Caki2 (cell line): ENCODE measurements at places on chromosomes 3 and 15. TPM values are rescaled to one million over a fixed set of nuclear protein-coding genes. Genes with fewer than 3 reads are reported as not detected.
A peak's percentile ranks its signal among the peaks of the same experiment; 100 is the strongest.

DNA sequence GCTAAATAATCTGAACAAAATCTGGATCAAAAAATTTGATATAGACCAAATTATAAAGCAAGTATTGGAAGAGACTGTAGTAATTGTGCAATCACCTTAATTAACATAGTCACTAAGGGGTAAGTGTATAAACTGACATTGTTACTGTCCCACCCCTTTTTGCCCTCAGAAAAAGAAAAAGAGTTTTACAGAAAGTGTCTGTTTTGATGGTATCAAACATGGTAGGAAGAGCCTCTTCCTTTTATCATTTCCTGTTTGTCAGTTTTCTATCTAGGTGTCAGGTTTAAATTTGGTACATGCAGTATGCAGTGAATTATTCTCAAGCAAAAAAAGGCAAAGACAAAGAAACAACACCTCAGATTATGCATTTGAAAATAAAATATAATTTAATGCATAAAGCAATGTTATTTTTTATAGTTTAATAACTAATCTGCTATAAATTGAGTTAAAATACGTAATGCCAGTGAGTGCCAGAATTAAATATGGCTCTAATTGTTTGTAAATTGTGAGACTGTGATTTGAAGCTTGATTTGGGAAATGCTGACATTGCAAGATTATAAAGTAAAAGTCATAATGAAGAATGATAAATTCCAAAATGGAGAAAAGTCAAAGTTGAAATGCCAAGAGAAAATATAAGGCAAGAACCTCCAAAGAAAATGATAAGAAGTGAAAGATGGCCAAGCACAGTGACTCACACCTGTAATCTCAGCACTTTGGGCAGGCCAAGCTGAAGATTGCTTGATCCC, 30.3 kb upstream of the CMC1 start:
- no peak for DNase-seq

- DNase-seq, result no peak
These were observed 351.5 kb upstream of the TPM1 start for GRCh38 chr15:62691008-62691407.

GRCh38 chr3:5055357-5056110, 66.6 kb upstream of the ARL8B start:
- DNase-seq, result no peak

DNA sequence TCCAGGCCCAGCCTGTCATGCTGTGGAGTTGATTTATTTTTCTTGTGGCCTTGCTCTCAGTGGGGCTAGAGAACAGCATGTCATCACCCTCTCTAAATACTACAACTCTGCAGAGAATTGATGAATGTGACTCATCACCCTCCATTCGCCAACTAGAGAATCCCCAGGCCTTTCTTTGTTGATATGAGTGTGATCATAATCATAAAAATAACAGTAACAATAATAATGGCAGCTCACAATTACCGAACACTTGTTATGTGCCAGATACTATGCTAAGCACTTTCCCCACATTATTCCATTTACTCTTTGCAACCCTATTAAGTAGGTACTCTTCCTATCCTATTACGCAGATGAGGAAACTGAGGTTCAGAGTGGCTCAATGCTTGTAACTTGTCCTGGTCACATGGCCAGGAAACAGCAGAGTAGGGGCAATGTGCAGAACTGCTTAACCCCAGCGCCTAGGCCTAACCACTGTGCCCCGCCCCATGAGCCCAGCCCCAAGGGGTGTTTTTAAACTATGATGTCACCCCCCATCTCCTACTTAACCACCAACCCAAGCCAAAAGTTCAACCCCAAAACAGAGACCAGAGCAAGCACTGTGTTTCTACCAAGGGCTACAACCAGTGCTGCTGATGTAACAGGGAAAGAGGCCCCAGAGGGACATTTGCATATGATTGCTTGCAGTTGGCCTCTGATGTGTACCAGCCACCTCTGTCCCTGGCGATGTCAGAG, 104.5 kb downstream of the ADCY5 start:
- DNase-seq, result no peak

- DNase-seq, result no peak
These were observed 106.2 kb downstream of the DGKG start for GRCh38 chr3:186255703-186256331.

DNA sequence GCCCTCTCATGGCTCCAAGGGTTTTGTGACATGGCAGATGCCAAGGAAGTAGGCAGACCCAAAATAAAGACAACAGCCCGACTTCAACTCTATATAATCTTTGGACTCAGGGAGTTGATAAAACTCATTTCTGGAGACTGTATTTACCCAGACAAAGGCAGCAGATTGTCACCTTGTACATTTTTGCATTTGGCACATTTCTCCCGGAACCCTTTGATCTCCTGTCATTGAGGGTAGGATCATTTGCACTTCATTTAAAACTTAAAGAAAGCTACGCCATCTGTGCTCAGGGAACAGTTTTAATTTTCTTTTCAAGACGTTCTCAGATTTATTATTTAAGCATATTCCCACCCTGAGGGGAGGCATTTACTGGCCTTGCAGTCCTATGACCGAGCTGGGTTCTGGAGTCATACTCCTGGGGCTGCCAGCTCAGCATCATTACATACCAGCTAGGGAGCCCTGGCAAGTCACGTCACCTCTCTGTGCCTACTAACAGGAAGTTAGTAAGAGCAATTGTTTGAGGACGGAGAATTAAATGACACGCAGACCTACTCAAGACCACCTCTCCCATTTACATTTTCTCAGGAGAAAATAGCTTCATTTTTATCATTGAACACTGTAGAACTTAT, 5.9 kb downstream of the CDCP1 start:
- DNase-seq, result no peak

DNA sequence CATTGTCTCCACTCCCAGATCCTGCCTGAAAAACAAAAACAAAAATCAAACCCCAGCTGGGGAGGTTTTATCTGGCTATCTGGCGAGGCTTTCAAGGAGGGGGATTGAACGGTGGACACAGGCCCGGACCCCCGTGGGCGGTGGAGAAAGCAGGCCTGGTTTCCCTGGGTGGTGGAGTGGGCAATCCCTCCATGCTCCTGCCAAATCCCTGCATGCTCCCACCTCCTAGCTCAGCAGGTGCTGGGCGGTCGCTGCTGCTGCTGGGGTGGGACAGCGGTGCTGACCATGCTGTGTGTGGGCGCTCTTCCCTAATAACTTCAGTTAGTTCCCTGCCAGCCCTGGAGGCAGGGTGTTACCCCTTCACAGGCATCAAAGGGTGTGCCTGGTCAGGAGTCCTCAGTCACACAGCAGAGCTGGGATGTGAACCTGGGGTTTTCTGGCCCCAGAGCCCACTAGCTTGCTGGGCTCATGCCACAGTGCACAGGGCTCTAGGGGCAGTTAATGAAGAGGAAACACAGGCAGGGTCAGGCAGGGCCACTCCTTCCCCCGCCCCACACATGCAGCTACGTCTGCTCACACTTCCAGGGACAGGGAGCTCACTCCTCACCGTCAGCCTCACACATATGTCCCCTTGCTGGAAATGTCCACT, 15.9 kb upstream of the PLXND1 start:
- no peak for DNase-seq

DNA sequence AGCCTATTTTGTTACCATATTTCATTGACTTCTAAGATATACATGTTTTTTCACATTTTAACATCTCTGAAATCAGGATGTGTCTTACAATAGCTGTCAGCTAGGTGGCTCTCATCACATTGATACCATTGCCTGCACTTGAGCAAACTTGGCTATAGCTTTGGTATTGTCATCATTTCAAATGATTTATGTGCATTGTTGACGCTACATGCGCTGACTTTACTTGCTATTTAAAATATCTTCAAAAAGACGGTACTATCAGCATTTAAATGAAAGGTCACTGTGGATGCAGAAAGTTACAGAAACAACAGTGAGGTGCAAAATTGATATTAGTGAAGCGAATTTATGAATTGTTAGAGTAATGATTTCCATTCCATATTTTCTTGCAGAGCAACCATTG, 54.0 kb upstream of the ABHD2 start:
- DNase-seq, result no peak

DNA sequence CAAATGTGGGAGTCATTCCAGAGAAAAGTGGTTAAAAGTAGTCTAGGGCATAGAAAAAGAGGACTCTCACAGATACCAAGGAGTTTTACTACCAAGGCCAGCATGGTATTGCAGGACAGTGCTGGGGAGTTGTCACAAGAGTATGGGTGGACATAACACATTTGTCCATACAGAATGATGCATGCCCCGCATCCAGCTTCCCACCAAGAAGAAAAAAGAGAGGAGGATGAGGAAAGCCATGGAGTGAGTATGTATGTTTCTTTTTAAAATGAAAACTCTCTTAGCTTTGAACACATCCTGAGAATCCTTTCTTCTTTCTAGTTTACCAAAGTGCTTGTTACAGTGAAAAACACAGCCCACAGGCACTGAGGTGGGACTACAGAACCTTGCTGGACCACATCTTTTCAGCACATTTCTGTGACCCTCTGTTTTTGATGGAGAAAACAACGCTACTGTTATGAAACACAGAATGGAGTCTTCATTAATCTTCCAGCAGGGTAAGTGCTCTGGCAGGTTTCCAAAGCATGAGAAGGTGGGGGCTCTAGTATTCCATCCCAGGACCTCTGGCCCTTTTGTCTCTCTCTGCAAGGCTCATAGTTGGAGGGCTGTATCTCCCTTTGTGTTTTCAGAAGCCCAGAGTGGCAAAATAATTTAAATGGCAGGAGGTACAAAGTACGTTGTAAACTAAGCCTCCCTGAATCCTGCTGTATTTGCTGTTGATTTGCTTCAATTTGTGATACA, 12.7 kb downstream of the NR2E3 start:
- no peak for DNase-seq

DNA sequence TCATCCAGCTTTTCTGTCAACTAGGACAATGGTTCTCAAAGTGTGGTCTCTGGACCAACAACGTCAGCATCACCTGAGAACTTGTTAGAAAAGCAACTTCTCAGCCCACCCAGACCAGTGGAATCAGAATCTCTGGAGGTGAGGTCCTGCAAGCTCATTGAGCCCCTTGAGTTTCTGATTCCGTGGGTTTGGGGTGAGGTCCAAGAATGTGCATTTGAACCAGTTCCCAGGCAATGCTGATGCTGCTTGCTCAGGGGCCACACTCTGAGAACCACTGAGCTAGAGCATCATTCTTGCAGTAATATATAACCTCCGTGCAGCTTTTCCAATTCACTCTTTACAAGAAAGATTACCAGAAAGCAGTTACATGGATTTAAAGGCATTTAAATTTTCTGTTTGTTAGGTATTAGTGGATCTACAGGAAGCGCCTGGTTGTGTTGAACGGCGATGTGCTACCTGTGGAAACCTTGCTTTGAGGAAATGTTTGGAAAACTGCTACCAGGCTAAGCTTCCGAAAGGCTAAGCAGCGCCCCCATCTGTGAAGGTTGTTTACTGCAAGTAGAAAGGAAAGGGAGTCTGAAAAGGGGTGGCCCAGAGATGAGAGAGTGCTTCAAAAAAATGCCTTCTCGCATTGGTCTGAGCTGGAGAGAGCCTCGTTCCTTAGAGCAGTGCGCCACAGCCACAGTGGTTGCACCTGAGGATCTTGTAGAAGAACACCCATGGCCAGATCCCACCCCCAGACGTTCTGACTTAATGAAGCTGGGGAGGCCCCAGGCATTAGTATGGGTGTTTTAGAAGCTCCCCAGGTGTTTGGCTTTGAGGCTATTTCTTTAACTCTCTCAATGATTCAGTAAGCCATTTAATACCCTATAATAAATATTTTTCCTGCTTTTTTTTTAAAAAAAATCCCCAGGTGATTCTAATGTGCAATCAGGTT, 50.0 kb downstream of the RLBP1 start:
- DNase-seq, result peak; percentile 33

CILP gene
- total RNA-seq, result not detected in 2 replicates

SH2D7 gene
- not detected in 2 replicates for total RNA-seq

ENTPD3 gene
- not detected in 2 replicates for total RNA-seq

DNAH12 gene
- total RNA-seq, result 0.07 TPM in 1 of 2 replicates, not detected in the other
